ENCODE measurements at places on chromosomes 13 and 19.

DNA sequence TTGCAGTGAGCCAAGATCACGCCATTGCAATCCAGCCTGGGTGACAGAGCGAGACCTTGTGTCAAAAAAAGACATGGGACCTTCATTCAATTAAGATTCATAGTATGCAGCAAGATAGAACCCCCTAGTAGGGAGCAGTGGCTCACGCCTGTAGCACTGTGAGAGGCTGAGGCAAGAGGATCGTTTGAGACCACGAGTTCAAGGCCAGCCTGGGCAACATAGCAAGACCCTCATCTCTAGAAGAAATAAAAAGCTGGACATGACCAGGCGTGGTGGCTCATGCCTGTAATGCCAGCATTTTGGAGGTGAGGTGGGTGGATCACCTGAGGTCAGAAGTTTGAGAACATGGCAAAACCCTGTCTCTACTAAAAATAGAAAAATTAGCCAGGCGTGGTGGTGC lies 7.1 kb upstream of the LGALS7 start:
- no peak for DNase-seq

DNA sequence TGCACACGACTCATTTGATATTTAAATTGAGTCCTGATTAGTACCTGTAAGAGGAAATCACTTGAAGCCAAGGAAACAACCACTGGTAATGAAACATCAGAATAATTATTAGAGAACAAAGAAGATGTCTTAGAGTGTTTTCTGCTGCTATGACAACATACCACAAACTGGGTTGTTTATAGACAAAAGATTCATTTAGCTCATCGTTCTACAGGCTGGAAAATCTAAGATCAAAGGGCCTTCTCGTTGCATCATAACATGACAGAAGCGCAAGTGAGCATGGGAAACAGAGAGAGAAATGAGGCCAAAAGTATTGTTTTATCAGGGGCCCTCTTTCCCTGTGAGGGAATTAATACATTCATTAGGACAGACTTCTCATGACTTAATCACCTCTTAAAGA lies 1024.0 kb upstream of the PCDH9 start:
- DNase-seq: no peak

- no peak for DNase-seq
Measured at GRCh38 chr19:10152100-10152499, 32.4 kb upstream of the EIF3G start.

DNA sequence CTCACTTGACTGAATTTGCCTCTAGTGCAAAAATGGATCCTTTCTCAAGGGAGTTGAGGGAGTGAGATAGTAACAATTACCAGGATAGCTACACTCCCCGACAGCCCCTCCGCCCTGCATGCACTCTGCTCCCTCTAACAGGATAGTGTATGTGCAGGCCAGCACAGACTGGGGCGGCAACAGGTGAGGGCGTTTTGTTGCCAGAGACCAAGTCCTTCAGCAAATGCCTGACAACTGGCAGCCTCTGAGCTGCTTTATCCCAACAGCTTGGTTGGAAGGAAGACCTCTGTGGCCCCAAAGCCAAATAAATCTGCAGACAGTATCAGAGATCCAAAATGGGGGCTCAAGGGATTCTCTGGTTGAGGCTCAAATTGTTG lies 86.6 kb downstream of the SLC7A1 start:
- DNase-seq: no peak

DNA sequence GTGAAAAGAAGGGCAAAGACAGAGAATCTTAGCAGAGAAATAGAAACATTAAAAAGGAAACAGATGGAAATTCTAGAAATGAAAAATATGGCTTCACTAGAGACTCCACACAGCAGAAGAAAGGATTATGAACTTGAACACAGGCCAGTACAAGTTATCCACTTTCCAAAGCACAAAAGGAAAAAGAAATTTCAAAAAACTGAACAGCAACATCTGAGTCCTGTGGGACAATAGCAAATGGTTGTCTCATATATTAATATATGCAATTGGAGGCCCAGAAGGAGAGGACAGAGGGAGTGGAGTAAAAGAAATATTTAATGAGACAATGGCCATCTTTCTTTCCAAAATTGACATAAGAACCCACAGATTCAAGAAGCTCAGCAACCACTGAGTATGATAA lies 141.7 kb upstream of the GJB6 start:
- DNase-seq: no peak

DNA sequence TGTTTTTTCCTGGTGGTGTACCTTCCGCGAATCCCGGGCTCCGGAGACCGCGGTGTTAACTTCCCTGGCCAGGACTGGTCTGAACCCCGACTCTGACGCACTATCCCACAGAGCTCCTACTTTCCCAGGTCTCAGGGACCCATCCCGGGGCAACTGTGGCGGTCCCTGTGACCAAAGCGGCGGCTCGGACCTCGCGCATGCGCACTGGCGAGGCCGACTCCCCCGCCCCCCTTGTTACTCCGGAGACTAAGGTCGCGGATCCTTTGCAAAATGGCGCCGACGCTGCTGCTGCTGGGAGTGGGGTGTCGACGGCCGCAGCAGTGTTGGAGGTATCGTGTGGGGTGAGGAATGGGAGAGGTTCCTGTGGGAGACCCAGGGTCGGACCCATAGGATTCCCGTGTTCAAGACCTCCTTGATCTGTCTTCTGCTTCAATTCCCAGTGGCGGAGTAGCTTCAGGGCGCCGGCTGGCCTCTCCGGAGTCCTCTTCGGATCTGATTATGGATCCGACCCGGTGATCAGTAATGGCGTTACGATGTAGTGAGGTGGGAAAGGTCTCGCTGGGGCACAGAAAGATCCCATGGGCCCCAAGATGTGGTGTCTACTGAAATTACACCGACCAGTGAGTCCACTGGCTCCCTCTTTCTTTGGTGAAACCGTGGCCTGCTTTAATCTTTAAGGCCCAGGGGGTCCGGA lies 66.6 kb upstream of the ZNF527 start:
- no peak for DNase-seq

- DNase-seq: no peak
Measured at GRCh38 chr19:1361601-1362386, 21.9 kb upstream of the NDUFS7 start.

DNA sequence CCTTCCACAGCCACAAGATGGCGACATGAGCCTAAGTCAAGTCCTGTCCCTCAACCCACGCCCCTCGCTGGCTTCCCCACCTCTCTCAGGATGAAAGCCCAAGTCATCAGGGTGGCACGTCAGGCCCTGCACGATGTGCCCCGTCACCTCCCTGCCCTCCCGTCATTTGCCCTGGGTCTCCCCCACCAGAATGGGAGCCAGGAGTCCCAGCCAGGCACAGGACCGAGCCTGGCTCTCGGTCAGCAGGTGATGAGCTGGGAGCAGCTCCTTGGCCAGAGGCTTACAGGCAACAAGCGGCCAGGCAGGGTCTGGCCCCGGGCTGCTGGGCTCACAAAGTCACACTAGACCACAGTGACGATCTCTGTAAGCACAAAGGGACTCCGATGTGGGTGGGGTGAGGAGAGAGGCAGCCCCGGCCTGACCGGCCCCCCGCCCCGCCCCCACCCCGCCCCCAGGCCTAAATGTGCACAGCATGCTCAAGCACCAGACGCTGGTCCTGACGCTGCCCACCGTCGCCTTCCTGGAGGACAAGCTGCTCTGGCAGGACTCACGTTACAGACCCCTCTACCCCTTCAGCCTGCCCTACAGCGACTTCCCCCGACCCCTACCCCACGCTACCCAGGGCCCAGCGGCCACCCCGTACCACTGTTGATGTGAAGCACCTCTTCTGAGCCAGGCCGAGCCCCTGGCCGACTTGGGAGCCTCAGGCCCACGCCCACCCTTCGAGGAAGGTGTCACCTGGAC lies 7.3 kb downstream of the MRPL4 start:
- peak; percentile 95 for DNase-seq

GRCh38 chr13:110024645-110024980 lies 238.2 kb upstream of the IRS2 start:
- no peak for DNase-seq

DNA sequence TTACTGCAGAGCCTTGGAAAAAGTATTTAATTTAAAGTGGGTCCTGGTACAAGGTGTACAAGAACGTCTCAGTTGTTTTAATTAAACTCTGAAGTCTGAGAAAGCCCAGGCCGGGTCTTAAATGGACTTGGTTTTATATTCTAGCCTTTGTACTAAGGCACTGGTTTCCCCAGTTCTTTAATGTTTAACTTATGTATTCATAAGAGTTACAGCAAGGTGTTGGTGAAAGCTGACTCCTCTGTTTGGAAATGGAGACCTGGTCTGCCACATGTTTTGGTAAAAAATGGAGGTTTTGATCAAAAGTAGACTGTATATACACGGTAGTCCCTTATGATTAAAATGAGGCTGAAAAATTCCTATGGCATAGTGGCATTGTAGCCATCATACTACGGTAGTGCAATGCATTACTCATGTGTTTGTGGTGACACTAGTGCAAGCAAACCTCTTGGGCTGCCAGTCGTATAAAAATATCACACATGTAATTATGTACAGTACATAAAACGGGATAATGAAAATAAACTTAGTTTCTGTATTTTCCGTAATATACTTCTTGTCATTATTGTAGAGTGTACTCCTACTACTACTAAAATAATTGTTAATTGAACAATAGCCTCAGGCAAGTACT lies 883.4 kb upstream of the SPRY2 start:
- DNase-seq: no peak

DNA sequence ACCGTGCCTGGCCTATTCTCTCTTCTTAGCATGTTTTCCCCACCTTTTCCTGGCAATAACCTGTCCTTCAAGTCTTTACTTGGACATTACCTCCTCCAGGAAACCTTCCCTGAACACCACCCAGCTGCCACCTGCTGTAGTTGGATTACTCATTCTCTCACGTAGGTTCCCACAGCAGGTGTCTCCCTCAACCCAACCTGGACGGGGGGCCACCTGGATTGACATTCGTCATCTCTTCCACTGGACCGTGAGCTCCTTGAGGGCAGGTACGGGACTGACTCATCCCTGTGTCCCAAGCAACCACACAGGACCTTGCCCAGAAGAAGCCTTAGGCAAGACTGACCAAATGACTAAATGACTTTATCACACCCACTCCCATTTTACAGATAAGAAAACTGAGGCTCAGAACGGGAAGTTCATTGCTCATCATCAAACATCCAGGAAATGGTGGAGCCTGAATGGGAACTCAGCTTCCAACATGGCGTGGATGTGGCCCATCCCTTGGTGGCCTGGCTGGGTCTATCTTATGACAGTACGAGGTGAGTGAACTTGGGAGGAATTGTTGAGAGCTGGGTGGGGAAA lies 3.5 kb upstream of the KLK6 start:
- DNase-seq: no peak

DNA sequence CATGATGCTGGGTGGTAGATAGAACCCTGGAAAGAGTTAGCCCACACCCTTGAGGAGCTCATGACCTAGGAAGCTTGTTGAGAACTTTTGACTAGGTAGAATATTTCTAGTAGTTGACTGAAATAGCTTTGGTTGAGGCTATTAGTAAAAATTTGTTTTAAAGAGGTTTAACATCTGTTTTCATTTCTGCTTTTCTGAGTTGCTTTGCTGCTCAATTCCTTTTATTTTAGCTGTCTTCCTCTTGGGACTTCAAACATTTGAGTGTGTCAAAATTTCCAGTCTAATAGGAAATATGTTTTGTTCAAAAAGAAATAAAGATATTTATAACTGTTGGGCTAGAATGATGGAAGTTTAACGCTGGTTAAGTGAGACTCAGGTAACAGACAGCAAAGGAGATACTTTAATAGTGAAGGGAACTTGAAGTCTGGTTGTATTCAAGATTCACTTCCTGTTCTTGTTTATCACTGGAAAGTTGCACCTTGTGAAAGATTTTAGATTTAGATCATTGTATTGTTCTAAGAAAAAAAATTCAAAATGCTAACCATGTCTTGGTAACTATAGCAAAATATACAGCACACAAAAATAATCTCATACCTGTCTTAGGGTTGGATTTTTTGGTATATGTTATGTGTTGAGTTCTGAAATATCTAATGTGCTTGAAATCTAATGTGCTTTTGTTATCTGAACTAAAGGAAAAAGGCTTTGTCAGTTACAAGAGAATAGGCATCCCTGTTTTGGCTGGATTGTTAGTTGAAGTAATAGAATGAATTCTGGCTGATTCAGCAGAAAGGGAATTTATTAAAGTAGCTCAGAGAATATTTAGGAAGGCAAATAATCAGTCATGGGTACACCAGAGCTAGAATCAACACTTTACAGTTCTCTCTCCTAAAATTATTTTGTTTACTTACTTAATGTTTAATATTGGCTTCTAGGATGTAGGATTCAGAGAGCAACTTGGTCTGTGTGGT lies 24.4 kb upstream of the GPR18 start:
- DNase-seq: no peak

DNA sequence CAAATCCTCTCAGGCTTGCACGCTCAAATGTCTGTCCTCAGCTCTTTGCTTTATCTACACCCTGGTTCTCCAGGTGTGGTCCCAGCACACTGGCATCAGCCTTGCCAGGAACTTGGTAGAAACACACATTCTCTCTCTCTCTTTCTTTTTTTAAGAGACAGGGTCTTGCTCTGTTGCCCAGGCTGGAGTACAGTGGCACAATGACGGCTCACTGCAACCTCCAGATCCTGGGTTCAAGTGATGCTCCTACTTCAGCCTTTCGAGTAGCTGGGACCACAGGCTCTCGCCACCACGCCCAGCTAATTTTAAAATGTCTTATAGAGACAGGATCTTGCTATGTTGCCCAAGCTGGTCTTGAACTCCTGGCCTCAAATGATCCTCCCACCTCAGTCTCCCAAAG lies 20.8 kb downstream of the ADGRL1 start:
- no peak for DNase-seq

GRCh38 chr13:104314926-104315535 lies 1248.8 kb upstream of the SLC10A2 start:
- DNase-seq: no peak

- DNase-seq: no peak
Measured at GRCh38 chr13:103157016-103157415, 90.8 kb upstream of the SLC10A2 start.

- DNase-seq: no peak
Measured at GRCh38 chr19:40650749-40651305, 39.6 kb downstream of the NUMBL start.

DNA sequence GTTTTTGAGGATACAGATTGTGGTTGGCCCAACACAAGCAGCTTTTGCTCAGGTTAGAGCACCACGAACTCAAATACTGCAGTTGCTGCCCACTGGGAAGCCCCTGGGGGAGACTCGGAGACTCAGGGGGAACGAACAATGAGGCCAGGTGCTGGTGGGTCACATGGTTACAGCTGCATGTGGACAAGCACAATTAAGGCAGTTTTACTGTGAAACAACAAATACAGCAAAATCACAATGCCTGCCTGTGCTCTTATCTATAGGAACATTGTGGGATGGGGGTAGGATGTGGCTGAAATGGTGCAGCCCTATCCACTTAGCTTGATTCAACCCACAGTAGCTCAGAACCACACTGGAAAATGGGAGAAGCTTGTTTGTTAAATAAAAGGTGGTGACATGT lies 119.7 kb upstream of the SPATA13 start:
- no peak for DNase-seq

- DNase-seq: peak; percentile 84
Measured at GRCh38 chr19:913080-913748, at the start of gene R3HDM4. Gene R3HDM4 (minus strand): TSS chr19:913219. CDS start chr19:913157, 62 bp downstream.

Measured in stimulated activated CD4-positive, alpha-beta T cell treated with anti-CD3 and anti-CD28 coated beads, Interleukin-2, amount 100 ng/mL, for 48 hours (primary cell).